Upper lobe of right lung (tissue), 1 donor: ENCODE measurements at places on chromosomes 1 and 21. TPM values are rescaled to one million over a fixed set of nuclear protein-coding genes. Genes with fewer than 3 reads are reported as not detected.
A peak's percentile ranks its signal among the peaks of the same experiment; 100 is the strongest.

GRCh38 chr1:237258871-237259270, 216.9 kb downstream of the RYR2 start:
- no peak for DNase-seq

DNA sequence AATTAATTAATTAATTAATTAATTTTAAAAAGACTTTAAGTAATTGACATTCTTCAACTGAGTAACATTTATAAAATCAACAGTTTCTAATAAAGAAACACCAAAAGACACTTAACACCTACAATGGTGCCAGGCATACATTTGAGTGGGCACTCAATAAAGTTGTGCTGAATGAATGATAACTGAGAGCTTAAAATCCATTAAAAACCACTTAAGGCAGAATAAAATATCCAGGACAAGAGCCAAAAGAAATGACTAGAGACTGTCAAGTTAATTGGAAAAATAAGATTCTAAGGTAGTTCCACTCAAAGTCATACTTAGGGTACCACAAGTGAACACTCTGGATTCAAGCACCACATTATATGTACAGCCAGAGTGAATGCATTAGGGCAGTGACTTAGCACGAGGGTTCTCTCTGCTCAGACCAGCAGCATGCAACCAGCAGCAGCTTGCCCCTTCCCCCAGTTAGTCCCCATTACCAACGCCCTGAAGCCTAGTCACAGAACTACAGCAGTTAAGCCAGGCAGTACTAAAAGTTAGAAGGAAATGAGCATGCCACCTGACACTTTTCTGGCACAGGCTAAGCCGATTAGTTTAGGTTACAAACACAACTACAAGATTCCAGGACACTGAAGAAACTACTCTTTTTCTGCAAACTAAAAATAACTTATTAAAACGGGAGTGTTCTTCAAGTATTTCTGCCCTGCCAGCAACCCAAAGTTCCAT, 46.5 kb downstream of the LUZP1 start:
- DNase-seq: no peak

Gene LCK
- 8.3 TPM for total RNA-seq

Gene CLEC20A
- total RNA-seq: not detected

DNA sequence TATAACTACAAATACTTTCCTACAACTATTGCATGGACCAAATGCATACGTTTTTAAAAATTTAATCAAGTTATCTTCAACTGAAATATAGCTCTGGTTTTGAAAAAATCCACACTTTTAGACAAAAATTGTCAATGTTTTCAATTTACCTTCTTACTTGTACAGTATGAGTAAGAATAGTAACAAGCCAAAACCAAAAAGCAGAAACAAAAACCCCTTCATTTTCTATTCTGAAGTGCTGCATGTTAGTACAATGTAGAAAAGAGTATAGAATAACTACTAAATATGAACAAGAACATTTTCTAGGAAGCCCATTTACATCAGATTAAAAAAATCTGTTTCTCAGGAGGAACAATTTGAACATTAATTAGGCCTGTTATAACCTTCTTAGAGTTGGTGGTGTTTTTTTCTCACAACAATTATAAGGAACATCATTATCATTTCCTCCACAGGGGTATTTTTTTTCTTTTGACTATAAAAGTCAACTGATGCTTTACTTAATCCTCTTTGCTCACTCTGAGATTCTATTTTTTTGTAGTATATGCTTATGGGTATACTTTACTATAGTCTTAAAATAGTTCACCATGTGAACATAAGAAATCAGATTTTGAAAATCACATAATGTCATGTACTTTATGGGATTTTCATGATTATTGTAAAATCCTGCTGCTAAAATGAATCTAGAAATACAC, 475.4 kb downstream of the PTBP2 start:
- DNase-seq: no peak

DNA sequence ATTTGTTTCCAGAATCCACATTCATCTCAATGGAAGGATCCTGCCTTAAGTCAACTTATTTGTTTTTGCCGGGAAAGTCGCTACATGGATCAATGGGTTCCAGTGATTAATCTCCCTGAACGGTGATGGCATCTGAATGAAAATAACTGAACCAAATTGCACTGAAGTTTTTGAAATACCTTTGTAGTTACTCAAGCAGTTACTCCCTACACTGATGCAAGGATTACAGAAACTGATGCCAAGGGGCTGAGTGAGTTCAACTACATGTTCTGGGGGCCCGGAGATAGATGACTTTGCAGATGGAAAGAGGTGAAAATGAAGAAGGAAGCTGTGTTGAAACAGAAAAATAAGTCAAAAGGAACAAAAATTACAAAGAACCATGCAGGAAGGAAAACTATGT, 2.6 kb downstream of the GADD45A start:
- DNase-seq: no peak

GRCh38 chr1:16212251-16212961, at the start of gene ARHGEF19:
Gene ARHGEF19, minus strand, starts transcription at chr1:16212652. Its CDS starts 3,598 bp downstream, at chr1:16209054.
- peak; percentile 88 for DNase-seq

- DNase-seq: no peak
These were observed 10.2 kb upstream of the DMRTB1 start for GRCh38 chr1:53449021-53449420.

GRCh38 chr1:183879966-183880365, 75.0 kb downstream of the RGL1 start:
- DNase-seq: no peak

- no peak for DNase-seq
These were observed 72.3 kb downstream of the PLPP3 start for GRCh38 chr1:56506951-56507491.

DNA sequence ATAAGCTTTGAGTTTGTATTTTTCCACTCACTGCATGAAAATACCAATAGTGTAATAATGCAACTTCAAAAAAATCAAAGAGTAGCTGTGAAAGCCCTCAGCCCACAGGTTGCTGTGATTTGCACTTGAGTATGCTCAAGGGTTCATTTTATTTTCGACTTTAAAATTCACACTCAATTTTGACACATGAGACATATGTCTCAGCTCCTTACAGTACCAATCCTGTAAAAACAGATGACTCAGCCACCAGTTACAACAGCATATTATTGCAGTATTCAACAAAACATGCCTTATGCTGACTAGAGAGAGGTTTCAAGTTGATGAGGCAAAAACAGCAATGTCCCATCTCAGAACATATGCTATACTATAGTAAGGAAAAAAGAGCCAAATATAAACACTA, 66.1 kb downstream of the CYYR1 start:
- no peak for DNase-seq

Gene TMEM52
- 1.5 TPM for total RNA-seq

GRCh38 chr1:89809556-89809955, 11.3 kb upstream of the LRRC8D start:
- DNase-seq: no peak

GRCh38 chr21:34812504-34813265, 143.9 kb downstream of the CLIC6 start:
- DNase-seq: no peak

DNA sequence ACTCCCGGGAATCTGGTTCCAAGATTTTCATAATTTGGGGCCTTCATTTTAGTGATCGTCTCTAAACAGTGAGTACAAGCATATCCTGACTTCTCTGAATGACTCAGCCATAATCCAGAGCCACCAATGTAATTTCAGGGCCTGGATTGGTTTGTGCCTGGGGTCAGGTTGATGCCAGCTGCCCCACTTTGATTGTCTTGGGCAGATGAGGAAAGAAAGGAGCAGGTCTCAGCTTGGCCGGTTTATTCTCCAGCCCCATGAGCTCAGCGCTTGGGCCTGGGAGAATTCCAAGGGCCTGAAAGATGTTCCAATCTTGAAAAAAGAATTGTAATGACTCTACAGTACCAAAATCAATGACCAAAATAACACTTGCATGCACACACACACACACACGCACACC, 71.2 kb upstream of the ECE1 start:
- DNase-seq: no peak

- DNase-seq: no peak
These were observed 13.6 kb downstream of the RLF start for GRCh38 chr1:40174788-40175187.

Gene CERS2
- 354 TPM for total RNA-seq

DNA sequence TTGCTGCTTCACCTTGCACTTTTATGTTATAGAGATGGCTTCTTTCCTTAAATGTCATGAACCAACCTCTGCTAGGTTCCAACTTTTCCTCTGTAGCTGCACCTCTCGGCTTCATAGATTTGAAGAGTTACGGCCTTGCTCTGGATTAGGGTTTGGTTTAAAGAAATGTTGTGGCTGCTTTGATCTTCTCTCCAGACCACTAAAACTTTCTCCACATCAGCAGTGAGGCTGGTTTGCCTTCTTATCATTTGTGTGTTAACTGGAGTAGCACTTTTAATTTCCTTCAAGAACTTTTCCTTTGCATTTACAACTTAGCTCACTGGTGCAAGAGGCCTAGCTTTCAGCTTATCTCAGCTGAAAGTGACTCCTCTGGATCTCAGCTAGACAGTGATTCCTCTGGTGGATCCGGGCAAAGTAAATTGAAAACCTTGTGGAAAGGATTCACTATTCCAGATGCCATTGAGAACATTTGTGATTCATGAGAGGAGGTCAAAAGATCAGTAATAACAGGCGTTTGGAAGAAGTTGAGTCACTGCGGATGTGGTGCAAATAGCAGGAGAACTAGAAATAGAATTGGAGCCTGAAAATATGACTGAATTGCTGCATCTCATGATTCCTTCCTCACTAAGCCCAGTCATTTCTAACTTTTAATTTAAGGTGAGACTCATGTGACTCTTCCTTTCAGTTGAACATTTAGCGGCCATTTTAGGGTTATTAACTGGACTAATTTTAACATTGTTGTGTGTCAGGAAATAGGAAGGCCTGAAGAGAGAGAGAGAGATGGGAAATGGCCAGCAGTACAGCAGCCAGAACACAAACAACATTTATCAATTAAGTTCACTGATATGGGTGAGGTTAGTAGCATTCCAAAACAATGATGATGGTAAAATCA, 16.2 kb upstream of the RGS1 start:
- DNase-seq: no peak

DNA sequence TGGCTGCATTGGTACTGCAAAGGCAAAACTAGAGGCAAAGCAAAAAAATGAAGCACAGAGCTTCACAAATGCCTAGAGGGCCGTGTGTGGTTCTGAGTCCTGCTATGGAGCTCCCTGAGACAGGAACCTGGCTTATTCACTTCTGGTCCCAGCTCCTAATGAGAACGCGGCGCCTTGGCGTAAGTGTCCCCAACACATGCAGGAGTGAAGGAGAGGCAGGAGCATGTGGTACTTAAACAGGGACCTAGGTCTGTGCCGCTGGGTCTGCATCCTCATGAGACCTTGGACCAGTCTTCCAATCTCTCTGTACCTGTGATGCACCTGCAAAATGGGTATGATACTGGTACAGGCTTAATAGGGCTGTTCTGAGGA, 14.4 kb upstream of the SLC2A7 start:
- no peak for DNase-seq

Gene MANEAL
- 6.9 TPM for total RNA-seq

DNA sequence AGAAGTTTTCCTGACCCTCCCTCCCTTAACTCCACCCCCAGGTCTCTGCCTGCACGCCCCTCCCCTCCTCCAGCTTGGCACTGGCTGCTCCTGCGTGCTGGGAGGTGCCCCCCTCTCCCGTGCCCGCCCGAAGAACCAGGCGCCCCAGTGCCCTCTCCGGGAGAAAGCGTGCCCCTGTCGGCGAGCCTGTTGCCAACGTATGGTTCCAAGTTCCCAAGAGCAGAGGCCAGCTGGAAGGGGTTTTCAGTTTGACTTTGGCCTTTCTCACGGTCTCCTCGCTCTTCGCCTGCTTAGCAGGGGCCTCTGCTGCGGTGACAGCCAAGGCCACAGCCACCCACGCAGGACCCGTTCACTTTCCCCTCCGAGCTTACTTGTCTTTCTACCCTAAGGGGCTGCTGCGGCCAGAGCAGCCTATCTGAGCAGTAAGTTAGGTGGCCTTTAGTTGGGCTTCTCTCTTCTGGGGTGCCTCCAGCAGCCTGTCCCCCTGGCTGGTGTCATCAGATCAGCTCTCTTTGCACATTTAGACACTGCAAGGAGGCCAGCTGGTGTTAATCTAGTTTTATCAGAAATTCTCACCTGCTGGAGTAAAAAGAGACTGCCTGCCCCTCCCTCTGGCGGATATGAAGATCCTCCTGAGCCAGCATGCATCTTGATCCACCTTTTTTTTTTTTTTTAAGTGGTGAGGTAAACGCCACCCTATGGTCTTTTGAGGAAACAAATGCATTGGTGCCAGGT, 1.5 kb downstream of the STUM start:
- DNase-seq: no peak

DNA sequence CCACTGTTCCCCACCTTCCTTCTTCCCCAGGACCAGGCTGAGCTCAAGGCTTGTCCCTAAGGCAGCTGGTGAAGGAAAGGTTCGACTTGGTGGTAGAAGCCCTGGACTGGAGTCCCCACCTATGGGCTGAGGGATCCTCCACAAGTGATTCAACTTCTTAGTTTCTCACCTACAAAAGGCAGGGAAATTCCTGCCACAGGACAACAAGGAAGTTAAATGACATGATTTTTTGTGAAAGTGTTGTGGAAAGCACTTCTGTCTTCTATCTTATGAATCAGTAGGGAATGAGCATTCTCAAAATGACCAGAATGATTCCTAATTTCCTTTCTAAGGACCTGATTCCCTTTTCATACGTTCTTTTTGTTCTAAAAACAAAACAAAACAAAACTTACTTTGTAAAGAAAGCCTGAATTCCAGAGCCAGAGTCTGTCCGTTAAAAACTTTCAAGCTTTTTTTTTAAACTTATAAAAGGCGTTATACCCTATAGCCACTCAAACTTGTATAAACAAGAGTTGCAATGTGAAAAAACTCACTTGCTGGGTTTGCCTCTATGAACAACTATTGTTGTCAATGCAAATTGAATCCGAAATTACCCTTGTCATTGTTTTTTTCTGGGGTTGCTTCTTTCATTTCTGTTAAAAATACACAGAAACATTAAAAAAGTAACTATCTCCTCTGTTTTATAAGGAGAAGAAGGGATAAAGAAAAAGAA, 12.2 kb downstream of the KCNJ15 start:
- no peak for DNase-seq

DNA sequence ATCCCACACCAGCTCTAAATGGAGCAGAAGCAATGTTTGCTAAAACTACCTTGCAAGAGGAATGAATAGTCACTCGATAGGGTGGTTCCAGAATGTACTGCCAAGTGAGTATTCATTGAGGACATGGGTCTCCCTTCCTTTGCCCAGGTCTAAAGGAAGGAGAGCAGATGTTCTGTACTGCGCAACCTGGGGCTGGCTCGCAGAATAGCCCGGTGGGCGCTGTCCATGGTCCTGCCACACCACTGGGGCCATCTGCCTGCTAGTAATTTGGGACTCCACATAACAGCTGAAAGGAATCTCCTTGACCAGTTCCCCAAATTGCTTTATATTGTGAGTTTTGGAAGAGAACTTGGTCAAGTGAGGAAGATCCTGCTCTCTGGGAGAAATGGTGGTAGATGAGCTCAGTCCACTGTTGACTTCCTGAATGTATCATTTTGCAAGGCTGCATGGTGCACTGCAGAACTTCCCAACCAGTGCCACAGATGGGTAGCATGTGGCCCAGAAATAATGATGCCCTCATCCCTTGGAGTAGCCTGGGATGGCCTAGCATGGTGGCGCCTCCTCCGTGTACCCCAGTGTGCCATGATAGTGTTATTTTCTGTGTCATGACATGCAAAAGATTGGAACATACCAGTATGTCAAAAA, 5.7 kb downstream of the SLC6A17 start:
- peak; percentile 79 for DNase-seq

Gene DNAH14
- 14.9 TPM for total RNA-seq
